Cerebellar nuclear complex (tissue), 1 donor: ENCODE measurements at places on chromosomes 13 and 19.

- DNase-seq: no peak
These were observed 204.3 kb downstream of the SUCLA2 start for GRCh38 chr13:47796816-47797215.

- DNase-seq: no peak
These were observed 32.5 kb upstream of the STARD13 start for GRCh38 chr13:33318037-33318436.

DNA sequence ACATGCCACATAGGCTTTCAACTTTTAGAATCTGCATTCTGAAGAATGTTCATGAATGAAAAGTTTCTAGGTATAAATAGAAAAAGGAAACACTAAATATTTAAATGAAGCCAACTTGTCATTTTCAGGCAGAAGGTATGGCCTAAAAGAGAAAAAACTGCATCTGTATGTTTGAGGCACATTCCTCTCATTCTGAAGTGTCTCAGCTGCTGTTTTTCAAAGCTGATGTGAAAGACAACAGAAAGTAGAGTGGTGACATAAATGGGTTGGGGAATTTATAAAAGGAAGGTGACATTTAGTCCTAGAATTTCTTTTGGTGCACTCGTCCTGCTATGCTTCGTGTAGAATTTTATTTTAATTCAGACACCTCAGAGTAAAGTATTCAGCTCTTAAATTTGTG is 539.6 kb upstream of the SLITRK5 start:
- no peak for DNase-seq

GRCh38 chr19:51256155-51256625 is 5.3 kb downstream of the SIGLECL1 start:
- no peak for DNase-seq

GRCh38 chr13:35855531-35856019 is 275.6 kb downstream of the DCLK1 start:
- no peak for DNase-seq

GRCh38 chr13:30711837-30712236 is 23.5 kb upstream of the ALOX5AP start:
- no peak for DNase-seq

GRCh38 chr19:56218961-56219360 is 16.9 kb downstream of the ZSCAN5C start:
- no peak for DNase-seq

GRCh38 chr13:50526661-50527071 is 316.8 kb downstream of the DLEU7 start:
- DNase-seq: no peak

GRCh38 chr13:27619728-27620376 is 477 bp downstream of the LNX2 start:
- DNase-seq: no peak

DNA sequence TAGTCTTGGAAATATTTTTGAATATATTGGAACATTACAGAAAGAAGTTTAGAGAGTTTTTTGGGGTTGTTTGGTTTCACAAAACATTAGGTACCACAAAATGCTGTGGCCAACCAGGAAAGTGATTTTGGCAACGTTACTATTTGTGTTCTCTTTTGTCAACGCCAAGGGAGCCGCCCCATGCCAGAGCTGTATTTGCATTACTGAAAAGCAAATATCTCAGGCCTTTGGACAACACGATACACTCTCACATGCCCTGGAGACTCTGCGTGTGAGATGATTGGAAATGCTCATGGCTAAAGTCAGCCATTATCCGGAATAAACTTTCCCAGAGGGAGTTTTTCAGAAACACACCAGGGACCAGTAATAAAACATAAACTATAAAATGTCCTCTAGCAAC is 324.6 kb downstream of the SHISA2 start:
- DNase-seq: no peak

DNA sequence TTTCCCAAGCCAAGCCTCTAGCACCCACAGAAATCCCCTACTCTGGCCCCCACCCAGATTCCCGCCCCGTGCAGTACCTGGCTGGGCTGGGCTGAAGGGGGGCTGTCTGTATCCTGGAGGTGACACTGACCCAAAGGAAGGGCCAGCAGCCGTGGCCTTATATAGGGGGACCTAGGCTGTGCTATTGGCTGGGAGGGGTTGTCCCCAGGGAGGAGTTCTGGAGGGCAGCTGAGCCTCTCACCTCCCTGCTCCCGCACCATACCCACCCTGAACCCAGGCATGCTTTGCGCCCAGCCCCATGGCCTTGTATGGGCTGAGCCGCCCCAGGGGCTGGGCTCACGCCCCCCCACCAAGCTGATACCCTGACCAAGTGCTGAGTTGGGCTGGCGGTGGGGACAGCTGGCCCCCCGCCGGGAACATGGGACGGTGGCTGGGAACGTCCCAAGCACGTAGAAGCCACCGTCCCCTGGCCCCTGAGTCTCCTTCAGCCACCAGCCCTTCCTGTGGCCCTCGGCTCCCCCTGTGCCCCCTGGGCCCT is at the start of gene CKM:
TSS of gene CKM (minus strand) at position 132 of the 538 bp plus-strand sequence. CDS start 3,162 bp downstream, outside the sequence.
- no peak for DNase-seq

GRCh38 chr19:4172861-4173473 is 9.4 kb downstream of the SIRT6 start:
- no peak for DNase-seq

DNA sequence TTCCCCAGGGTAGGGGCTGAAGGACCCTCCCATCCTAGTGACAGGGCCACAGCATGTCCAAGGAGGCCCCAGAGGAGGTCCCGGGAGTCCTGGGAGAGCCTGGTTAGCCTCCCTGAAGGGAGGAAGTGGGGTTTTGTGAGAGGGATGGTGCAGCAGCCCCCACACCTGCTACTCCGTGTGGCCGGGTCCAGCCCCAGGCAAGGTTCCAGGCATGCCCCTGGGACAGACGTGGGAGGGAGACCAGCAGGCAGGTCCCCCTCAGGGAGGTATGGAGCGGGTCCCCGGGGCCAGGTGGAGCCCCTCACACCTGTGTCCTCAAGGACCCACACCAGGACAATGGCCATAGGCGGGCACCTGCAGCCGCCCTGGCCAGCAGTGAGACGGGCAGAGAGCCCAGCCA is 1.9 kb upstream of the F7 start:
- no peak for DNase-seq

GRCh38 chr13:77480066-77480465 is 55.4 kb upstream of the SCEL start:
- DNase-seq: no peak

DNA sequence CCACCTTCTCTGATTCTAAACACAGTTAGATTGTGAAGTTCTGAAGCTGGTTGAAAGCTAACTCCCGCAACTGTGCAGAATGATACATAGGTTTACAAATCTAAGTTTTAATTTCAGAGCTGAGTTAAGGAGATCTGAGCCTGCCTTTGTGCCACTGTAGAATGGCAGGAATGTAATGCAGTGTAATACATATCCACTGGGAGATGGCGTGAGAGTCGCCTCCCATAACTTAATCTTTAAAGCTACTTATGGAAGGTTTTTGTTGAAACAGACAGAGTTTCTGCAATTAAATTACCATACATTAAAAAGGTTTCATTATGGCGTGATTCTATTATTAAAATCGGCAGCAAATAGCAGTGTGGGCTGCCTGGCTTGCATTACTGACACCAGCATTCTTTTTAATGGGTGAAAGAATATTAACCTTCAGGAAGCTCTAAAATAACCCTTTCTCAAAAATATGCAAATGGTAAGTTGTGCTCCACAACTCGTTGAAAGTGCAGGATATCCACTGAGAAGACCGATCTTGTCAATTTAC is 257.4 kb downstream of the OLFM4 start:
- DNase-seq: no peak

DNA sequence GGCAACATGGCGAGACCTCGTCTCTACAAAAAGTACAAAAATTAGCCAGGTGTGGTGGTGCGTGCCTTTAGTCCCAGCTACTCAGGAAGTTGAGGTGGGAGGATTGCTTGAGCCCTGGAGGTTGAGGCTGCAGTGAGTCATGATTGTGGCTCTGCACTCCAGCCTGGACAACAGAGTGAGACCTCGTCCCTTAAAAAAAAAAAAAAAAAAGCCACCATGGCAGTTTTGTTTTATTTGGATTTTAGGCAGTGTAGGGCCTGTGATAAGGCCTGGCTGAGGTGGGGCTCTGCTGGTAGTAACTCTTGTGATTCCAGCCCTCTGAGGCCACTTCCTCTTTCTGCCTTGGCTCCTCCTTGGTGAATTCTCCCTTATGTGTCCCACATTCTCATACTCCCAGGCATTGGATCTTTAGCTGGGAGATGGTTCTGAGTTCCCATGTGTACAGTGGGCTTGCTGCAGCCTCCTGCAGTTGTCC is 39.2 kb downstream of the GATAD2A start:
- DNase-seq: no peak

DNA sequence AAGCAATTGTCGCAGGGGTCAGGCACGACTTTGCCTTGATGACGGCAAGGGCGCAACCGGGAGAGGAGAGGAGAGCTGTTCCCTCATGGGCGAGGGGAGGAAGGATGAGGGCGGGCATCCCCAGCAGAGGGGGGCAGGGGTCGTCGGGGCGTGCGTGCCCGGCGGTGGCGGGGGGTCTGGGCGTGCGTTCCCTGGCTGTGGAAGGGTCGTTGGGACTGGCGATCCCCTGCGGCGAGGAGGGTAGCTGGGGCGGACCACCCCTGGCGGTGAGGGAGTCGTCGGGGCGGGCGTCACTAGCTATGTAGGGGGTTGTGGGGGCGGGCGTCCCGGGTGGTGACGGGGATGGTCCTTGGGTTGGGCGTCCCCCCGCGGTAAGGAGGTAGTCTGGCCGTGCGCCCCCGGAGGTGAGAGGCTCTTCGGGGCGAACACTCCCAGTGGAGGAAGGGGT is 1.7 kb downstream of the COMP start:
- no peak for DNase-seq

DNA sequence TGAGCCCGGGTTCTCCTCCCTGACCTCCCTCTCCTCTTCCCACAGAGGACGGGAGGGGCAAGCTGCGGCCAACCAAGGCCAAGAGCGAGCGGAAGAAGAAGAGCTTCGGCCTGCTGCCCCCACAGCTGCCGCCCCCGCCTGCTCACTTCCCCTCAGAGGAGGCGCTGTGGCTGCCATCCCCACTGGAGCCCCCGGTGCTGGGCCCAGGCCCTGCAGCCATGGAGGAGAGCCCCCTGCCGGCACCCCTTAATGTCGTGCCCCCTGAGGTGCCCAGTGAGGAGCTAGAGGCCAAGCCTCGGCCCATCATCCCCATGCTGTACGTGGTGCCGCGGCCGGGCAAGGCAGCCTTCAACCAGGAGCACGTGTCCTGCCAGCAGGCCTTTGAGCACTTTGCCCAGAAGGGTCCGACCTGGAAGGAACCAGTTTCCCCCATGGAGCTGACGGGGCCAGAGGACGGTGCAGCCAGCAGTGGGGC is 162.2 kb downstream of the KDM4B start:
- DNase-seq: no peak

DNA sequence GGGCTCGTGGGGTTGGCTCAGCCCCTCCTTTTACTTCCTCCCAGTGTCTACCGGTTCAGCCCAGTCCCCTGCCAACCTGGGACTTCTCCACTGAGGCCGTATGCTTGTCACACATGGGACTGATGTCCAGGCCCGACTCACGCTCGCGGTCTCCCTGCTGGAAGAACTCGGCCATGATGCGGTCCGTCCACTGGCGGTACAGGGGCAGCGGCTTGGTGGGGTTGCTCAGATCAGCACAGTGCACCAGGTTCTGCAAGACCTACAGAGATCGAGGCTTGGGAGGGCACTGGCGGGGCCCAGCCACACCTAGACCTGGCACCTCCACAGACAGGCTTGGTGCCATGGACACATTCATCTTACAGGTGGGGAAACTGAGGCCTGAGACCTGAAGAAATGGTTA is 7.8 kb upstream of the RAB3A start:
- DNase-seq: no peak

GRCh38 chr19:1763648-1764639 is 10.6 kb downstream of the ONECUT3 start:
- no peak for DNase-seq
